Hair follicle dermal papilla cell (primary cell): ENCODE measurements at places on chromosomes 6 and 20. TPM values are rescaled to one million over a fixed set of nuclear protein-coding genes. Genes with fewer than 3 reads are reported as not detected.

The HLA-DMB gene
- 0.49 and 0.65 TPM in 2 replicates for total RNA-seq

The FABP7 gene
- total RNA-seq: not detected in 2 replicates

The CST1 gene
- total RNA-seq: not detected in 2 replicates

The ADGRF5 gene
- total RNA-seq: under 0.01 TPM in 2 replicates

The HCRTR2 gene
- total RNA-seq: not detected in 2 replicates

The EDN1 gene
- total RNA-seq: 5.3 and 7.3 TPM in 2 replicates

The RBPJL gene
- total RNA-seq: not detected in 2 replicates

The AMD1 gene
- total RNA-seq: 86.5 and 98.5 TPM in 2 replicates

The GPX5 gene
- not detected in 2 replicates for total RNA-seq

The CALHM6 gene
- total RNA-seq: 0.32 and 1.5 TPM in 2 replicates

The SLC35F1 gene
- under 0.01 TPM in 1 of 2 replicates, not detected in the other for total RNA-seq

The CABLES2 gene
- 2.1 and 2.3 TPM in 2 replicates for total RNA-seq

The TAAR2 gene
- not detected in 2 replicates for total RNA-seq

The RAET1L gene
- not detected in 2 replicates for total RNA-seq

The PXDC1 gene
- total RNA-seq: 149 and 150 TPM in 2 replicates

The ANKRD66 gene
- not detected in 2 replicates for total RNA-seq

The FOXC1 gene
- total RNA-seq: 2.1 and 2.3 TPM in 2 replicates

The FAM162B gene
- total RNA-seq: 0.61 and 0.81 TPM in 2 replicates

The HLA-DQA1 gene
- total RNA-seq: not detected in 2 replicates

The VSTM2L gene
- total RNA-seq: 2.6 and 5.6 TPM in 2 replicates

The ADGRF1 gene
- under 0.01 TPM in 1 of 2 replicates, not detected in the other for total RNA-seq

The PACRG gene
- total RNA-seq: 0.24 and 1.6 TPM in 2 replicates

The MEI4 gene
- under 0.01 TPM in 2 replicates for total RNA-seq

The KCNQ2 gene
- not detected in 2 replicates for total RNA-seq

The IP6K3 gene
- 0.12 and 0.32 TPM in 2 replicates for total RNA-seq
